Breast epithelium (tissue), 4 donors: ENCODE measurements at places on chromosomes 3 and 15. TPM values are rescaled to one million over a fixed set of nuclear protein-coding genes. Genes with fewer than 3 reads are reported as not detected.

The AADACL2 gene
- total RNA-seq = not detected

- no peak for DNase-seq
Measured at GRCh38 chr15:86384186-86384585, 304.5 kb downstream of the AGBL1 start.

GRCh38 chr15:68001811-68002210 lies 52.3 kb upstream of the PIAS1 start:
- no peak for DNase-seq

DNA sequence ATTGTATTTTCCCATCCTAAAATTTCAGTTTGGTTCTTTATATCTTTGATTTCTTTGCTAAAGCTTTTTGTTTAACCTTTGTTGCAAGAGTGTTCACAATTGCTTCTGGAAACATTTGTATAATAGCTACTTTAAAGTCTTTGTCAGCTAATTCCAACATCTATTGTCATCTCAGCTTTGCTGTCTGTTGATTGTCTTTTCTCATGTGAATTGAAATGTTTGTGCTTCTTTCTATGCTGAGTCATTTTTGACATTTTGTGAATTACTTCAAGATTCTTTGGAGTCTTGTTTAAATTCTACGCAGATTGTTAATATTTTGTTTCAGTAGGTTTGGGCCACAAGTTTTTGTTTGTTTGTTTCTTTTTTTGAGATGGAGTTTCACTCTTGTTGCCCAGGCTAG lies 73.2 kb downstream of the SUCNR1 start:
- no peak for DNase-seq

GRCh38 chr15:48040166-48040817 lies 80.5 kb upstream of the SLC24A5 start:
- DNase-seq = no peak

The MESP2 gene
- total RNA-seq = not detected

The ITIH1 gene
- not detected for total RNA-seq

DNA sequence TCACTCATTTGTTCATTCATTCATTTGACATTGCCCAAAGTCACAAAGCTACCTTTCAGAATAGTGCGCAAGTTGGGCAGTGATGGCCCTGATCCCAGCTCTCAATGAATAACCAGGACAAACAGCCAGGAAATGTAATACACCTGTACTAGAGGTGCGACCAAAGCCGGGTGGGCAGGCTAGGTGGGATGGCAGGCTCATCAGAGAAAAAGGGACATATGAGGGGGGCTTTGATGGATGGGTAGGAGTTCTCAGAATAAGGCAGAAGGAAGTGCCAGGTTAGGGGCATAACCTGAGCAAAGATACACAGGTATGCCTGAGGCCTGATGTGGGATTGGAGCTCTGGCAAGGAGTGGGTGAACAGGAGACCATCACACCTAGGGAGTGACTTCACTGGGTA lies 53.4 kb upstream of the SMAD6 start:
- no peak for DNase-seq

The KCNMB2 gene
- total RNA-seq = not detected

- DNase-seq = no peak
Measured at GRCh38 chr3:69500604-69501003, 114.7 kb upstream of the FRMD4B start.

- DNase-seq = peak; percentile 49
Measured at GRCh38 chr3:113275929-113276750, 64.8 kb downstream of the BOC start.

The CYP1A2 gene
- not detected for total RNA-seq

- no peak for DNase-seq
Measured at GRCh38 chr3:43159131-43159875, 53.4 kb upstream of the POMGNT2 start.

GRCh38 chr3:69683082-69683806 lies 56.0 kb upstream of the MITF start:
- no peak for DNase-seq

The PARP9 gene
- 39.7 TPM for total RNA-seq

- DNase-seq = no peak
Measured at GRCh38 chr15:91975241-91975978, 121.9 kb downstream of the SLCO3A1 start.

- no peak for DNase-seq
Measured at GRCh38 chr15:50353251-50353974, 1.6 kb downstream of the GABPB1 start.

- DNase-seq = no peak
Measured at GRCh38 chr15:67937153-67937761, 97.4 kb upstream of the RNU6-1 start.

The C3orf52 gene
- 0.64 TPM for total RNA-seq

The PLA2G4D gene
- total RNA-seq = not detected

The ZNF385D gene
- 4.3 TPM for total RNA-seq

- DNase-seq = no peak
Measured at GRCh38 chr15:92655178-92655995, at the start of gene FAM174B. Gene FAM174B, minus strand, starts transcription at chr15:92655775.

The ANKUB1 gene
- not detected for total RNA-seq
